Omental fat pad (tissue), 4 donors: ENCODE measurements at places on chromosomes 5 and 9. TPM values are rescaled to one million over a fixed set of nuclear protein-coding genes. Genes with fewer than 3 reads are reported as not detected.

NEUROG1 gene
- not detected for total RNA-seq

DNA sequence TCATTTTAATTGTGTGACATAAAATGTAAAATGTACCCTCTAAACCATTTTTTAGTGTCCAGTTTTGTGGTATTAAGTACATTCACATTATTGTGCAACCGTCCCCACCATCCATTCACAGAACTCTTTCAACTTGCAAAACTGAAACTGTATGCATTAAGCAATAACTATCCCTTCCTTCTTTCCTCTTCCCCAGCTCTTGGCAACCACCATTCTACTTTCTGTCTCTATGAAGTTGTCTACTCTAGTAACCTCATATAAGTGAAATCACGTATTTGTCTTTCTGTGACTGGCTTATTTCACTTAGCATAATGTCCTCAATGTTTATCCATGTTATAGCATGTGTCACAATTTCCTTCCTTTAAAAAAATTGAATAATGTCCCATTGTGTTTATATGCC lies 142.4 kb downstream of the C9orf152 start:
- no peak for DNase-seq

CREBRF gene
- total RNA-seq: 35.2 TPM

GRCh38 chr5:91875196-91875779 lies 492.2 kb upstream of the ARRDC3 start:
- DNase-seq: no peak

GRCh38 chr5:128436749-128437188 lies 101.3 kb downstream of the FBN2 start:
- DNase-seq: no peak

GRCh38 chr9:20604562-20604961 lies 17.7 kb downstream of the MLLT3 start:
- DNase-seq: no peak

DNA sequence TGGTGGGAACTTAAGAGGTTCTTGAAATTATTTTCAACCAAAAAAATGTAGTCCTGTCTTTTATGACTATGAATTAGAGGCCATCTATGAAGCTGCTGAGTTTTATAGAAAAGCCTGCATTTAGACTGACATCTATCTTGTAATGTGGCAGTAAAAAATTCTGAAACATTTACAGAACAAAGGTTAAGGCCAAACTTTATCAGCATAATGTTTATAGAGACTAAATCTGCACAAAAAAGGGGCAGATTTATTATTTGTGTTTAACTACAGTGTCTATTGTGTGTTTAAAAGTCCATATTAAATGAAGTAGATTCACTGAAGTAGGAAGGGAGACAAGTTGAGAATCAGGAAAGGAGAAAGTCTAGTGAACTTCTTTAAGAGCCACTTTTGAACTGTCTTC lies 37.3 kb upstream of the ANKRD34B start:
- no peak for DNase-seq

DNA sequence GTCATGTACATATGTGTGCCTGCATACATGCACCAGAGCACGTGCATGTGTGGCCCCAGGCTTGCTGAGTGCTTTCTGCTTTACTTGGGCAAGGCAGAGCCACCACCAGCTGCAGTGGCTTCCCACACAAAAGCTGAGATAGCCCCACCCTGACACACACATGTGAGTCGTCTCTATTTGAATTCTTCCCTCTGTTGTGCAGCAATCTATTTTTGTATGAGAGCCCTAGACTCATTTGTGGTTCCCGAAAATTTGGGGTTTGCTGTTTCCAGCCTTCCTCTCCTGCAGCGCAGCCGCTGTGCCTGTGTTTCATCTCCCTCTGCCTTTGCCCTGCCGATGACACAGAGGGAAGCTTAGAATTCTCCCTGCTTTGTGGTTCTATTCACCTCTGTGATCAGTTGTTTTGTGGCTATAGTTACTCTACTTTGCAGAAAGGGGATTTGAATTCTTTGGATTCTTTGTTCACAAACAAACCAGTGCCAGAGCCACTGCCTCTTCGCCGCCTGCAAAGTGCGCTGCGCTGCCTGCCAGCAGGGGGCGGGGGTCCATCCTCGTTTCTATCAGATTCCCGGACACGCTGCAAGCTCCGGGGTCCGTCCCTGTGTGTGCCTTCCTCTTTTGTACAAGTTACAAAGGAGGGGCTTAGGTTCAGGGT lies 95.8 kb upstream of the DAP start:
- DNase-seq: peak; percentile 33

RANBP17 gene
- 4.0 TPM for total RNA-seq

GRCh38 chr9:38075272-38075671 lies 6.2 kb upstream of the SHB start:
- no peak for DNase-seq

GRCh38 chr5:52838326-52839015 lies 50.8 kb downstream of the ITGA1 start:
- no peak for DNase-seq

ACOT12 gene
- total RNA-seq: not detected

GRCh38 chr5:87898574-87898973 lies 370.1 kb downstream of the TMEM161B start:
- DNase-seq: no peak

DPH7 gene
- total RNA-seq: 14.4 TPM

DNA sequence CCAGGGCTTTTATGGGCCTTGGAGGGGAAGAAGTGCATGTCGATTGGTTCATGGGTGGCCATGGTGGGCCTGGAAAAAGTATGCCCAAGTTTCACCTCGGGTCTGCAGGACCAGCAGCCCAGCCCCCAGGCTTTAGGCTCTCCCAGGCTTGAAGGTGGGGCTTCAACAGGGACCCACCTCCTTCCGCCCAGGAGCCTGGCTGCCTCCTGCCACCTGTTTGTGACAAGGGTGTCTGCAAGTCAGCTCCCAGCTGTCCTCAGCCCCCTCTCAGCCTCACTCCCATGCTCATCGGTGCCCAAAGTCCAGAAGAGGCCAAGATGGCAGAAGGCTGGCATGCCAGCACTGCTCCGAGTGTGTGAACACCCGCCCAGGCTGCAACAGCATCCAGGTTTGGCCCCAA lies 1063.2 kb upstream of the ACO1 start:
- no peak for DNase-seq

ELOVL7 gene
- 14.3 TPM for total RNA-seq
